ENCODE measurements at places on chromosomes 13 and 19.
A peak's percentile ranks its signal among the peaks of the same experiment; 100 is the strongest.

DNA sequence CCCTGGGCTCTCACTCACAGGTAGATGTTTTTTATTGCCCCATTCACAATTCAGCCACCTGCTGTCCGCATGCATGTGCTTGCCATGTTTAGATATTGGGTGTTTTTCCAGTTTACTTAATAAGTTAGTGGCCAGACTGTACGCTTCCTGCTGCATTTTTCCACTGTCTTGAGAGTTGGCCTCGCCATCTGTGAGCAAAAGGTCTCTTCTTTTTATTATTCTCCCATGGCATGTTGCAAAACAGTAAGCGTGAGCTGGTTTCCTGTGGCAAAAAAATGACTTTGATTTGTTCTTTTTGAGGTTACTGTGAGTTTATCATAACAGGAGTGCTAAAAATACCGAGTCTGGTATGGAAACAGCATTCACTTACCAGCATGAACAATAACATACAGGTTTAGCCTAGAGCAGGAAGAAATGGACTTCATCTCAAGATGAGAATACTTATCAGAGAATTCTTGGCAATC is 46.0 kb downstream of the SAE1 start:
- peak; percentile 63 for DNase-seq

- no peak for DNase-seq
Measured at GRCh38 chr13:50760751-50761150, 82.7 kb downstream of the DLEU7 start.

DNA sequence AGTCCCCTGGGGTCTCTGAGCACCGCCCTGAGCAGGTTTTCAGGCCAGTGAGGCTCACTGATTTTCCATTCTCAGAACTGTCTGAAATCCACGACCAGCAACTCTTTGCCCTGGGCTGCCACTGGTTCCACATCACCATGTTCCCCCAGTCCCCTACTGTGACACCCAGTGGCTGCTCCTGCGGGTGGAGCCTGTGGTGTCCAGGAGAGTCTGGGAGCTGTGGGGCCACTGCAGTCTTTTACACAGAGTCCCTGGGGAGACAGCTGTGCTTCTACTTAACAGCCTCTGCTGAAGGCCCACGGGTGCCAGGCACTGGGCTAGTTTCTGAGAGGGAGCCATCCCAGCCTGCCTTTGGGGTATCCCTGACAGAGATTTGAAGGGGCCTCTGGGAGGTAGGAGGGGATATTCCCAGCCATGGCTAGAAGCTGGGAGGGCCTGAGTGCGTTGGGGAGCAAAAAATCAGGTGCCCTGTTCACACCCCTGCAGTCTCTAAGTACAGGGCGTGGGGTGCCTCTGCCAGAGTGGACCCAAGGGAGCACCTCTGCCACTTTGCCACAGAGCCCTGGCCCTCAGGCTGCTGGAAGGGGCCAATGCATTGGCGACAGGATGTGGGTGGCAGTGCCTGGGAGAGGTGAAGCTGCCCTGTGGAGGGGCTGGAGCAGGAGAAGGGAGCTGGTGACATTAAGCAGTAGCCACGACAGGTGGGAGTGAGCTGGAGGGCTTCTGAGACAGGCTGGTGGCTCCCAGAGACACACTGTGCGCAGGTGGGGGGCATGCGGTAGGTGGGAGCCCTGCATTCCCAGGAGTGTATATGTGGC is 200.2 kb upstream of the ZNF536 start:
- no peak for DNase-seq

DNA sequence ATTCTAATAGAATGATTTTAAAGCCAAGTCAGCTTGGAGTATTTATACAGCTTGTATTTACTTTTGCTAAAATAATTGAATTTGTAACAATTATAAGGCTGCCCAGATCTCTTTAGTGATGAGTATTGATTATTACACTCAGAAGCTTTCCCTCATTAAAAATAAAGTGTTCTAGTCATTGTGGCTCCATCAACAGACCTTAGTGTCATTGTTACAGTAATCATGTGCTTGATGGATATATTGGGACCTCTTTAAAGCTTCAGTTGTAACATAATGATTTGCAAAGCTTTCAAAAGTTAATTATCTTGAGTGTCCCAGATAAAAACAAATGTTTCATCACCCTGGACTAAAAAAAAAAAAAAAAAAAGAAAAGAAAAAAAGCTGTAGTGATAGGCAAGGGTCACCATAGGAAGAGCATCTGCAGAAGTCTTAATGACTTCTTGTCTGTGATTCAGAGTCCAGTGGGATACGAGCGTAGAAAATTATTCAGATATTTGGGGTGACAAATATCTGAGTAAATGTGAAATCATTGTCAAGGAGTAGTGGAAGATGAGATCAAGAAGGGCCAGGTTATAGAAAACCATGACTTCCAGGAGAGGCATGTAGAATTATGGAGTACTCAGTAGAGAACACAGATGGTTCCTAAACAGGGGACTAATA is 369.6 kb downstream of the DCT start:
- no peak for DNase-seq

- no peak for DNase-seq
Measured at GRCh38 chr13:100630555-100630954, 42.0 kb upstream of the GGACT start.

DNA sequence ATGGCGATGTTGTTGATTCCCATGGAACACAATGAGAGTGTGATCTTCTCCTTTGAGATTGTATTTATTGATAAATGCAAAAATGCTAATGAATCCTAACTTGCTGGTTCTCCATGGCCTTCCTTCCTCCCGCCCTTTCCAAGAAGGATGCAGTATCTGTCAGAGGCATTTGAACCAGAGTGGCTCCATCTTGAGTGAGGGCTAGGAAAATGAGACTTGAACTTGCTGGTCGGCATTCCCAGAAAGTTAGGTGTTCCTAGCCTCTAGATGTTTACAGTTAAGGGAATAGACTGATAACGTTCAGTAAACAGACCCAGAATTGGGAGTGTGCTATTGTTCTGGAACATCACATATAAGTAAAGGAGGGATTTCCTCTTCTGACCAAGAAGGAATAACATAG is 44.2 kb upstream of the PSG2 start:
- DNase-seq = no peak

- DNase-seq = no peak
Measured at GRCh38 chr13:99721606-99722337, 220.5 kb downstream of the TM9SF2 start.

GRCh38 chr19:48926909-48927308 is 6.6 kb upstream of the DHDH start:
- DNase-seq = peak; percentile 6

DNA sequence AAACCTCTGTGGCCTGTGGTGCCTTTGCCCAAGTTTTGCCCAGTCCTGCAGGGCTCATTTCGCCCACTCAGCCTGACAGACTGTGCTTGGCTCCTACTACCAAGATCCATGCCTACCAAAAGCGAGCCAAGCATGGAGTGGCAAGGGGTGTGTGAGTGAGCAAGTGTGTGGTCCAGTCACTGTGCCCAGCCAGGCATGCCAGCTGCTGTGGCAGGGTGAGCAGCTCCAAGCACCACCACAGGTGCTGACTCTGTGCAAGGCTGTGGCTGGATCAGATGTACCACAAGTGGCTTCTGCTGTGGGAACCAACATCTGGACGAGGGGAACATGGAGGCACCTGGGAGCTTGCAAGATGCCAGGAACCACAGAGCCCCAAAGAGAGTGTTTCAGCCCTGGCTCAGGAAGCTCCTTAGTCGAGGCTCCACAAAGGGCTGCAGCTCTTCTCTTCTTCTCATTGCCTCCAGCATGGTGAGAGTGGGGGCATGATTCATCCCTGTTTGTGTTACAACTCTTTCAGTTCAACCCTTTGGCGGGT is 1564.2 kb upstream of the MIR17HG start:
- DNase-seq = no peak

DNA sequence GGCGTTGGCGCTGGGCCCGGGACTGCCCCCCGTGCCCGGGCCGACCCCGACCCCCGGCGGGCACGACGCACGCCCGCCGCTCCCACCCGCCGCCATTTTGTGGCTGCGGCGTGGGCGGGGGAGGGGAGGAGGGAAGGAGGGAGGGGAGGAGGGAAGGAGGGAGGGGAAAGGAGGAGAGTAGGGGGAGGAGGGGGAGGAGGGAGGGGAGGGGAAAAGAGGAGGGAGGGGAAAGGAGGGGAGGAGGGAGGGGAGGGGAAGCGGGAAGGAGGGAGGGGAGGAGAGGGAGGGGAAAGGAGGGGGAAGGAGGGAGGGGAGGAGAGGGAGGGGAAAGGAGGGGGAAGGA is at the start of gene BTBD2:
TSS of gene BTBD2 (minus strand) at position 107 of the 343 bp plus-strand sequence. CDS start at position 96, 11 bp downstream.
- DNase-seq = peak; percentile 56

GRCh38 chr19:41595890-41596280 is 19.9 kb downstream of the CEACAM21 start:
- DNase-seq = no peak

DNA sequence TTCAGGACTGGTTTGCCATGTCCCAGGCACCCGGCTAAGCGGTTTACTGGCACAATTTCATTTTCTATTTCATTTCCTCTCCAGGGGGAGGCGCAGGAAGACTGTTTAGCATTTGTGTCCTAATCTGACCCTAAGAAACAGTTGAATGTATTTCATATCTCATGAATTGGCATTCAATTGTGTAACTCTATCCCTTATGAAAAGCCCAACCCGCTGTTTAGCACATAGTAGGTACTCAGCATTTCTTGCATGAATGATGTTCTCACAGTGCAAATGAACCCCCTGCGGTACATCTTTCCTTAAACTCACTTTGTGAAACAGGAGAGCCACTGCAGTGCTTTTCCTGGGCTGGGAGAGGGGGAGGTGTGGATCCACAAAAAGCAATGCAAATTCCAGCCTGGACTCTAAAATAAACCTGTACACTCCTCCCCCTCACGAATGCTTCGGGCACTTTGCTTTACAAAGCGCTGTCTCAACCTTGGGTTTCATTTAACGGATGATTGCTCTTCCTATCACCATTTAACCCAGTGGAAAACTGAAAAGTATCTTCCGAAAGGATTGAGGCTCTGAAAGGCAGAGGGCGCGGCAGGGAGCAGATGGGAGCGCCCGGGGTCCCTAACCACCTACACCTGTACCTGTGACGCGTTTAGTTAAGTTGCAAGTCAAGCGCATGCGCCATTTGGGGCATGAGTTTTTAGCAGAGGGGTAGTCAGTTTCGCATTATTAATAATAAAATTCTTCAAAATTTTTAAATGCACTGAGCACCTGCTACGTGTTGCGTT is 1.2 kb upstream of the EEF2 start:
- peak; percentile 80 for DNase-seq

DNA sequence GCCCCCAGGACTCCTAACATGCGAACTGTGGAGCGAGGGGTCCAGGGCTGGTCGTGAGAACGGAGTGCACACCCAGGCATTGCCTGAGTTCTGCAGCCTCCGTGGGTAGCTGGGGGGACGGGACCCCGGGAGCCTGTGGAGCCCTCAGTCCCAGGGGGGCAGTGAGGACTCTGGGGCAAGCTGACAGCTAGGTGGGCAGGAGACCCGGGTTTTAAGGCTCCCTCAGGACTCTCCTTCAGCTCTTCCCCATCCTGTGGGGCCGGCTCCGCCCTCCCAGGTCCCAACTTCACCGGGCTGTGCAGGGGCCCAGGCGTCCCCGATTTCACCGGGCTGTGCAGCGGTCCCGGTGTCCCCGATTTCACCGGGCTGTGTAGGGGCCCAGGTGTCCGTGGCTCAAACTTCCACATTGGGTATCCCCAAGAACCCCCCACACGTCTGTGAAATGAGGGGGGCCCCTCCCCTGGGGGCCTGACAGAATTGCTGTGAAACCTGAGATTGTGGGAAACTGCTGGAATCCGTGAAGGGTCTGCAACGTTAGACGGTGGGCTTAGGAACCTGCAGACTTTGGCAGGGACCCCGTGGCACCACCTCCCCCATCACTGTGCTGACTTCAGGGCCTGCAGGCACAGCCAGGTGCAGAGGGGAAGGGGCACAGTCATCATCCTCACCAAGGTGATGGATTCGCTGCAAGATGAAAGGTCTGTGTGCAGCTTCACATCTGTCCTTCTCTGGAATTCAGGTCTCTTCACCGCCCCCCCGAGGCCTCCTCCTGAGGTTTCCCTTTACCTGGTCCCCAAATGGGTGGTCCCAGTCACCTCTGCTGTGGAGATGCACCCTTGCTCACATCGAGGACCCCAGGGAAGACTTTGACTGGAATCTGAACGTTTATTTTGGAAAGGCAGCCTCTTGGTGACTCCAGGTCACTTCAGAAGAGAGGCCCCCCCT is 73.2 kb upstream of the MCF2L start:
- no peak for DNase-seq

- DNase-seq = no peak
Measured at GRCh38 chr13:106372199-106373155, 163.0 kb downstream of the EFNB2 start.

GRCh38 chr19:49067554-49067953 is 2.9 kb upstream of the NTF4 start:
- DNase-seq = no peak

DNA sequence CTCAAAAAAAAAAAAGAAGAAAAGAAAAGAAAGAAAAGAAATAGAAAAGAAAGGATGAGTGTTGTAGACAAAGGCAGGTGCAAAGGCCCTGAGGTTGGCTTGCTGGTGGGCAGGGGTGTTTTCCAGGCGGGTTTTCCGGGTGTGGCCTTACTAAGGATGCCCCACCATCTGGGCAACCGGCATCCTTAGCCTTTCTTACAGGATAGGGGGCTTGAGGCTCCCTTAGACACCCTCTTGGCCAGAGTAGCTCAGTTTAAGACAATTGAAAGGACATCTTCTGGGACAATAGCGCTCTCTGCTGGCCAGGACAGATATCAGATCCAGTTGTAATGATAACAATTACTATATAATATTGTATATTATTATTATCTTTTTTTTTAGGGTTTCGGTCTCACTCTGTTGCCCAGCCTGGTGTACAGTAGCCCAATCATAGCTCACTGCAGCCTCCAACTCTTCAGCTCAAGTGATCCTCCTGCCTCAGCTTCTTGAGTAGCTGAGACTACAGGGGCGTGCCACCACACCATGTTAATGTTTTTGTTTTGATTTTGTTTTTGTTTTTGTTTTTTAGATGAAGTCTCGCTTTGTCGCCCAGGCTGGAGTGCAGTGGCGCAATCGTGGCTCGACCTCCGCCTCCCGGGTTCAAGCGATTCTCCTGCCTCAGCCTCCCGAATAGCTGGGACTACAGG is 1.4 kb upstream of the QTRT1 start:
- DNase-seq = peak; percentile 75

DNA sequence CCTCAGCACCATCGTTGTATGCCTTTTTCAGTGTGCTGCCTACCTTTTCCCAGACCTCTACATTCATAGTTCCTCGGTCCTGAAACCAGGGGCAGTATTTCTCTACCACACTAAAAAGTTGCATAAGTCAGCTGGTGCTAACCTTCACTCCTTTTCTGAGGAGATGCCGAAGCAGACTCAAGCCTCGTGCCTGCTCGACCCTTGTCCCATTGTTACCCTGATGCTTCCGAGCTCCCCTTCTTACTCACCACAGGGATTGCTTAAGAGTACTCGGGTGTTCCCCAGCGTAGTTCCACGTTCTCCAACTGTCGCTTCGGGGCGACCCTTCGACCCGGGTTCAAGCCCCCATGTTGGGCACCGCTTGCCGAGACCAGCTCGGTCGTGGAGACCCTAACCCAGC is 19.0 kb upstream of the IL17D start:
- no peak for DNase-seq

- no peak for DNase-seq
Measured at GRCh38 chr19:15421721-15422260, 3.0 kb upstream of the AKAP8L start.

GRCh38 chr13:54574791-54575190 is 1546.2 kb downstream of the OLFM4 start:
- DNase-seq = no peak

GRCh38 chr13:64455124-64455523 is 2775.0 kb downstream of the PCDH9 start:
- DNase-seq = no peak
